ENCODE measurements at places on chromosomes 7 and 10.

DNA sequence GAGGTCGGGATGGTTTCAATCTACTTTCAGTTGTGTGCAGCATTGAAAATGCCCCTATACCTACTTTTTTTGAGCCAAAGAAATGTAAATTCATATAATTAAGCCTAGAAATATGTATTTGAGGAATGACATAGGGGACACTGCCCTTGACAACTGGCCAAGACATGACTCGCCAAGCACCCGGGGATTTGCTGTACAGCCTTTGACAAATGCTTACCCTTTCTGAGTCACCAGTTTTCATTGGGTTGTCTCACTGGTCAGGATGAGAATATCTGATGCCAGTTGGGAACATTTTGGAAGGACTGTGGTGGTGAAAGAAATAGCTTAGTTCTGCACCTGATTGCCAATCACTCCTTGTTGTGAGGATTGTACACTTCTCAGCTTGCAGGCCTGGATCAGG is 166.8 kb upstream of the HABP2 start:
- DNase-seq, result no peak
- no peak overlapping the region for H3K27ac ChIP-seq
- peaks cover 24% of the 10 kb centered on the region for H3K4me1 ChIP-seq
- H3K4me3 ChIP-seq, result no peak overlapping the region
- H3K36me3 ChIP-seq, result no peaks in the 10 kb centered on the region

DNA sequence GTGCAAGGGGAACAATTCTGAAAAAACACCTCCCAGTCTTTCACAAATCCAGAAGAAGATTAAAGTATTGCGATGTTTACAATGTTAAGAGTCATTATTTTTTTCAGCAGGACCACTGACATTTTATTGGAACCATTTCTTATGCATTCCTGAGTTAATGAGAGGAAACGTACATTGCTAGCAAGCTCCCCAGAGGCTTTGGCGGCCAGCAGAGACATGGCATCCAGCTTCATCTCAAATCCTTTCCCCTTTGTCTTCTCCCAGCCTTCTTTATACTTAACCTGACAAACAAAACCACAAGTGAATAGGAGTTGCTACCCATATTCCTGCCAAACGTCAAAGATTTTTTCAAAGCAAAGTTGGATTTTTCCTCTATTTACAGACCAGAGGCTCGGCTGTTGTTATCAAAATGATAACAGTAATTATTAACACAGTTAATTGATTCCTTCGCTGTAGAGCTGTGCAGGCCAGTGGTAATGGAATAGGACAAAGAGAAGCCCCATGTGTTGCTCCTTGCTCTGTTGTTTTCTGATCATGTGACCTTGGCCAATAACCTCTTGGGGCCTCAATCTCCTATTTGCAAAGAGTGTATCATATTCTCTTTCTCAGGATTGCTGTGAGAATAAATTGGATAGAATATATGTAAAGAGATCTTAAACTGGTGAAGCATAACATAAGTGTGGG is 32.0 kb downstream of the NRAP start:
- H3K36me3 ChIP-seq, result no peaks in the 10 kb centered on the region
- H3K27ac ChIP-seq, result no peak overlapping the region
- H3K4me3 ChIP-seq, result no peak overlapping the region
- H3K27me3 ChIP-seq, result peaks cover 26% of the 10 kb centered on the region

- no peaks in the 10 kb centered on the region for H3K27me3 ChIP-seq
- peak overlapping the region; percentile 91 for H3K27ac ChIP-seq
- peak; percentile 73 for DNase-seq
- H3K4me3 ChIP-seq, result peak overlapping the region; percentile 78
Observed at GRCh38 chr10:14009371-14010100, 321.2 kb downstream of the FRMD4A start.

DNA sequence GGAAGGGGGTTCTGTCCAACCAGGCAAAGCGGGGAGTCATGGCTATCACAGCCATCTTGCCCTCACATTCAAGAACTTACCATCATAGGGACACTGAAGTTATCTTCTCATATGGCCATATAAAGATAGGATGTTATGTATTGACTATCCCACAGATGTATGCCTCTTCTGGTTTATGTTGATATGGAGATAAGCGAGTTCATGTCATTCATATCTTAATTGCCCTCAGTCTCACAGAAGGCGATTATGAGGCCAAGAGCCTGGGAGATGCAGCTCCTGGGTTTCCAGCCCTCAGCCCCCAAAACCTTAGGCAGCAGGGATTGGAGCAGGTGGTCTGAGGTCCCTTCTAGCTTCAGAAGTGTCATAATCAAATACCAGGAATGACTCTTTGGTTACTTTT is 8.5 kb upstream of the ANKRD61 start:
- no peak overlapping the region for H3K4me3 ChIP-seq
- DNase-seq, result no peak
- H3K27ac ChIP-seq, result peak overlapping the region; percentile 56
- H3K36me3 ChIP-seq, result peaks cover 99% of the 10 kb centered on the region

GRCh38 chr7:15891151-15891881 is 204.8 kb upstream of the MEOX2 start:
- H3K4me3 ChIP-seq, result no peak overlapping the region
- no peaks in the 10 kb centered on the region for H3K27me3 ChIP-seq
- no peak overlapping the region for H3K27ac ChIP-seq
- H3K36me3 ChIP-seq, result no peaks in the 10 kb centered on the region
- H3K4me1 ChIP-seq, result no peaks in the 10 kb centered on the region
- no peak for DNase-seq

- no peaks in the 10 kb centered on the region for H3K36me3 ChIP-seq
- H3K27ac ChIP-seq, result no peak overlapping the region
- no peaks in the 10 kb centered on the region for H3K27me3 ChIP-seq
- no peak overlapping the region for H3K4me3 ChIP-seq
- H3K4me1 ChIP-seq, result no peaks in the 10 kb centered on the region
- no peak for DNase-seq
Observed at GRCh38 chr7:83271212-83272099, 108.8 kb upstream of the PCLO start.

- no peaks in the 10 kb centered on the region for H3K27me3 ChIP-seq
- H3K36me3 ChIP-seq, result no peaks in the 10 kb centered on the region
- peaks cover 16% of the 10 kb centered on the region for H3K4me1 ChIP-seq
- DNase-seq, result no peak
Observed at GRCh38 chr10:71801361-71801760, 28.0 kb upstream of the VSIR start.

- peaks cover 48% of the 10 kb centered on the region for H3K4me1 ChIP-seq
- H3K27me3 ChIP-seq, result no peaks in the 10 kb centered on the region
- peak overlapping the region; percentile 91 for H3K4me3 ChIP-seq
- peak overlapping the region; percentile 100 for H3K27ac ChIP-seq
Observed at GRCh38 chr10:75211007-75211691, 553 bp downstream of the VDAC2 start.

GRCh38 chr7:26070290-26070689 is 81.7 kb upstream of the NFE2L3 start:
- no peak overlapping the region for H3K27ac ChIP-seq
- H3K4me3 ChIP-seq, result no peak overlapping the region

DNA sequence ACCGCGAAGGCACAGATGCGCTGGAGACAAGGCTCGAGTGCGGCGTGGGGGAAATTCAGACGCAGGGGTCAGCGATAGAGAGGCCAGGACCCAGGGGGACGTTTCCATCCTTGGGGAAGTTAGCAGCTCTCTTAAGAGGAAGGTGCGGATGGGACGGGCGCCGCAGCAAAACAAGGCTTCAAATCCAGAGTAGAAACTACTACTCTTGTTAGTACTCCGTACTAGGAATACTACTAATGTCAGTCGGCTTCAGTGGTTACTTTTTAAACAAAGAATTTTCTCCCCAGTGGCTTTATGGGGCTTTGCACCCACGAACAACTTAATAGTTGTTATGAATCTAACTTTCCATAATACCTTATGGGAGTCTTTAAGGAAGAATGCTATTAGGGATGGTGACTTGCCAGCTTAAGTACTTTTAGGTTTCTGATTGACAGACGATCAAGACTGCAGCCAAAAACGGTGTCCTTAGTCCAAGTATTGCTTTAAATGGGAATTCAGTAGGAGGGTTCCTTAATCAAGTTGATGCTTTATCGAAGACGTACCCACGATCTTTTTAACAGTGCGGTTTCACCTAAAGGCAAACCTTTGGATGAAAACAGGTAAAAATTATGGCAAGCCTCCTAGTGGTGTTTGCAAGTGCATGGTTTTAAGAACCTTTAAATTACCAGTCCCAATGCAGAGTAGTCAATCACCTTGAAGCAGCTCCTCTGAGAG is 812 bp upstream of the IDE start:
- peak overlapping the region; percentile 93 for H3K27ac ChIP-seq
- H3K4me3 ChIP-seq, result peak overlapping the region; percentile 87
- H3K4me1 ChIP-seq, result peaks cover 38% of the 10 kb centered on the region
- peaks cover 16% of the 10 kb centered on the region for H3K36me3 ChIP-seq

DNA sequence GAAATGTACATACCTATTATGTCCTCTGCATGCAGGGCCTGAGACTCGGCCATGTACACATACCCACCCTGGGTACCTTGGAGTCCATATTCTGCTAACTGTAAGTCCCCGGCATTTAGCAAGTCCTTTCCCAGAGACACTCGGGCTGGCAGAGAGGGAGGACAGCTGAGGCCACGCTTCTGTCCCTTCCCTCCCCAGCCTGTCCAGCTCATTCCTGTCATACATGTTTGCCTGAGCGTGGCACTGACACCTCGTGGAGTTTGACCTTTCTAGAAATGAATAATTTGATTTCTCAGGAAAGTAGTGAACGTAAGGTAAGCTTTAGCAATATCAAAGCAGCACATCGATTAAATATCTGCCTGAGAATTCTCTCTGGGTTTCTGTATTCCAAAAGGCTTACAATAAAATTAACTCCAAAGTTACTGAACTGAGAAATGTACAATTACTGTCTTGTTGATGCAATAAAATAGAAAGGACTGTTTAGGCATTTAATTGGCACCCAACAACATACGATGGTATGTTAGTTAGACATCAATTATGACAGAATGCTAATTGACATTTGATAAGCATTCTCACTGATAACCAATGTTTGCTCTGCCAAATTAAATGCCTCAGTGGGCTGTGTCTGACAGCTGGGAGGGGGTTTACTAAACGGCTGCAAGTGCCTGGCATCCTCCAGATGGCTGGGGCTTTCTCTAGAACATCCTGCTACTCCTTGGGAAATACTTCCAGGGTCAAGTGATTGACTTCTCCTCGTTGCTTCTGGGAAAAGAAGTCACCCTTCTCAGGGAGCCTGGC is 221.2 kb downstream of the CCSER2 start:
- no peaks in the 10 kb centered on the region for H3K36me3 ChIP-seq
- no peak for DNase-seq
- no peaks in the 10 kb centered on the region for H3K4me1 ChIP-seq
- no peak overlapping the region for H3K27ac ChIP-seq
- peaks cover 20% of the 10 kb centered on the region for H3K27me3 ChIP-seq
